ENCODE measurements at places on chromosomes 4 and X. TPM values are rescaled to one million over a fixed set of nuclear protein-coding genes. Genes with fewer than 3 reads are reported as not detected.

- no peak for DNase-seq
Measured at GRCh38 chr4:169952236-169953002, 73.8 kb downstream of the MFAP3L start.

REELD1 gene
- total RNA-seq = not detected

- DNase-seq = no peak
Measured at GRCh38 chr4:154720618-154721267, 23.1 kb upstream of the LRAT start.

GRCh38 chr4:142713282-142714030 lies 132.6 kb downstream of the INPP4B start:
- DNase-seq = no peak

GRCh38 chr4:123591875-123592274 lies 195.3 kb downstream of the SPRY1 start:
- DNase-seq = no peak

CLGN gene
- 0.25 TPM for total RNA-seq
